RWPE1 (cell line): ENCODE measurements at places on chromosomes 7 and 10.

GRCh38 chr7:30510124-30511075, 5.8 kb upstream of the GGCT start:
- DNase-seq, result peak; percentile 15

DNA sequence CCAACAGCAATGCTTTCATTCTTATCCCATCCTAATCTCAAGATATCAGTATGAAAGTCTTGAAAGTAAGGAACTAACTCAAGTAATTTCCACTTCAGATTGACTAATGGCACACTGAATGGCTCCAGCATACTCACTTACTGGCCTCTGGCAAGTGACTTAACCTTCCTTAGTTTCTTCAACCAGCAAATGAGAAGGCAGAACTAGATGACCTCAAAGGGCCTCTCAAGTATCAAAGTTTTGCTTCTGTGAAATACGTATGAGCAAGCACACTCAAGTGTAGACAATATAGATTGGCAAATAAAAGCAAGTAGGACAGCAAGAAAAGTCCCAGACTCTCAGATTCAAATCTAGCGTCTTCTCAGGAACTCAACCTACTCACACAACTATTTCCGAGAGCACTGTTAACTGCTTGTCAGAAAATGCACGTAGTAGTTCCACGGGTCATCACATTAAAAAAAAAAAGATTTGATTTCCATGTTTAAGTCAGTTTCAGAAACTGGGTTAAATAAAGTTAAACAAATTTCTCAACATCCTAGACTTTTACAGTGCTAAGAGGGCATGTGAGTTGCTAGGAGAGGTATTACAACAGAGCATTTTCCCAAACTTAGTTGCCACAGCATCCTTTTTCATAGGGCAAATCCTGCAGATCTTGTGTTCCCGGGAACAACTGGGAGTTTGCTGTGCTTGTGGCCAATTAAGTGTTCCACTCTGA, 276.9 kb upstream of the KLF14 start:
- DNase-seq, result no peak

GRCh38 chr10:43254881-43255633, 11.8 kb downstream of the RASGEF1A start:
- no peak for DNase-seq

DNA sequence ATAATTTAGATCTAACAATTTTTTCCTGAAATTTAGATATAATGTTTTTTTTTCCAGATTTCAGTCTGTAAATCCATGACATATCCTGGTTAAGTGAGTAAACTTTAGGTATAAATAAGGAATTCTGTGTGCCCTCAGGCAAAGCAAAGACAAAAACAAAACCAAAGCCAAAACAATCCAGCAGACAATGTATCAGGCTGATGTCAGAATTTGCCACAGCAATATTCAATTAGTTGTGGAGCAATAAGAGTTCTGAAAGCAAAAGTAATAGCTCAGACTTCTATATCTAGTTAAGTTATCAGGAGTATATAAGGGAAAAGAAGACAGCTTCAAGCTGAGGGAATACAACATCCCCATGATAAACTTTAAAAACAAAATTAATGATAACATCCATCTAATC, 82.0 kb downstream of the MKX start:
- no peak for DNase-seq

DNA sequence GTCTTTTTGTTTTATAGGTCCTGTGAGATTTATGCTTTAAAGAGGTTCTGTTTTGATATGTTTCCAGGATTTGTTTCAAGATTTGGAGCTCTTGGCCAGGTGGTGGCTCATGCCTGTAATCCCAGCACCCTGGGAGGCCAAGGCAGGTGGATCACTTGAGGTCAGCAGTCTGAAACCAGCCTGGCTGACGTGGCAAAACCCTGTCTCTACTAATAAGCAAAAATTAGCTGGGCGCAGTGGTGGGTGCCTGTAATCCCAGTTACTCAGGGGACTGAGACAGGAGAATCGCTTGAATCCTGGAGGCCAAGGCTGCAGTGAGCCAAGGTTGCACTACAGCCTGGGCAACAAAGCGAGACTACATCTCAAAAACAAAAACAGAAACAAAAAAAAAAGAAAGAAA, 8.3 kb upstream of the HYAL4 start:
- DNase-seq, result no peak

GRCh38 chr7:113831556-113831955, 87.3 kb downstream of the PPP1R3A start:
- DNase-seq, result no peak

GRCh38 chr7:37198906-37199485, 249.7 kb downstream of the ELMO1 start:
- DNase-seq, result peak; percentile 73

DNA sequence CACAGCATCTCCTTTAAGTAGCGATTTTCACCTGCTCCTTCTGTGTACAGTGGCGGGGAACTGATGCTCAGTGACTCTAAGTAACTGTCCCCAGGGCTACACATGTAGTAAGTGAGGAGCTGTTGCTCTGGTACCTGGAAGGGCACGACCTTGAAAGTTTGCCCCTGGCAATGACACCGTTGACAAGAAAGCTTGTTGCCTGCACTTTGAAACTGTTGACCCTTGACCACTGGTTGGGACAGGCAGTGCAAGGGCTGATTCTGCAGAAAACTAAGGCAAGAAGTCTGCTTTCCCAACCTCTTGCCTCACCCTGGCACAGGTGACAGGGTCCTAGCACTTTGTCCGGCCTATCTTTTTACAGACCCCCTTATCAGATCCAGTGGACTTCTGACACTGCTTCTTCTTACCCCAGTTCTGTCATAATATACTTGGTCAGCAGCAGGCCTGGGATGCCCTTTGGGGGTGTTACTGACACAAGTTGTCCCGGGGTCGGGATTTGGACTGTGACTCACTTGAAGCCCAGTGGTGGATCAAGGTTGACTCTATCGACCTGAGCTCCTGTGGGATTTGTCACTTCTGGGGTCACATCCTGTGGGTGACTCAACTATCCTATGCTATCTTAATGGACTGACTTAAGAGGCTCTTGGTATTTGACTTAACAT, 5.8 kb downstream of the ACSL5 start:
- DNase-seq, result no peak

GRCh38 chr7:134910968-134911367, 75.3 kb upstream of the AGBL3 start:
- no peak for DNase-seq

DNA sequence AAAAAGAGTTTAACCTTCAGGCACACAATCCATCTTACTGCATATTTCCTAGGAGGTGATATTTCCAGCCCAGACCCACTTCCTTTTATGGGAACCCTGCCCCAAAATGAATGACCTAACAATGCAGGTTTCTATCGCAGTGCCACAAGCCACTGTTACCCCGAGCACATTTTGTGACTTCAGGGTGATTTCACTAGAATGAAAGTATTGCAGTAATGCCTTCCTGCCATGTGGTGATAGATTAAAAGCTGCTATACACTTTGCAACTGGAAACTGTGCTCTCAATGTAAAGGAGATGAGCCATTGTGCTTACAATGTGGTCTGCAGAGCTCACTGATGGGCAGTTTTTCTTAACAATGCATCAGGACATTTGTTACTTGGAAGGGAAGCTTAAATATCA, 90.5 kb upstream of the RSU1 start:
- no peak for DNase-seq

GRCh38 chr7:28474640-28475039, 62.3 kb downstream of the CREB5 start:
- DNase-seq, result no peak

- DNase-seq, result no peak
These were observed 458.8 kb downstream of the DNAJB6 start for GRCh38 chr7:157795643-157796042.

GRCh38 chr7:15167912-15168311, 265.4 kb upstream of the DGKB start:
- DNase-seq, result no peak

DNA sequence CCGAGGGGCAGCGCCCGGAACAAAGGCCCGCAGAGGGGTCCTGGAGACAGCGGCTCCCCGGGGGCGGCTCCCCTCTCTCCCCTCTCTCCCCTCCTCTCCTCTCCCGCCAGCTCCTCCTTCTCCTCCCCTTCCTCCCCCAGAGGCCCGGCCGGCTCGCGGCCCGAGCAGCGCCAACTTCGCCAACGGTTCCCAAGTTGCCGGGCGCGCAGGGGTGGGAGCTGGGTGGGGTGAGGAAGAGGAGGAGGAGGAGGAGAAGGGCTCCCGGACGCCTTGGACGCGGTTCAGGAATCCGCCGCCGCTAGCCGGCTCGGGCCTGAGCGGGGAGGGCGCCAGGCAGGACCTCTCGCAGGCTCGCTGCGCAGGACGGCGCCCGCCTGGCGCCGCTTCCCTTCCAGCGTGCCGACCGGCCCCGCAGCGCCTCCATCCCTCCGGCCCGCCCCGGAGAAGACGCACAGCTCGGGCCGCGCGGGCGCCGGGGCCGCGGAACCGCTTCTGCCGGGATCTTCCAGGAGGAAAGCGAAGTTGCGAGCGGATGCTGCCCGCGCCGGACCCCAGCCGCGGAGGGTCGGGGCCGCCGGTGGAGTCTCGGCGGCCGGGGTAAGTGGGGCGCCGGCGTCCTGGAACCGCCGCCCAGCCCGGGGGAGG, at the start of gene CHST3:
CHST3 (plus strand) TSS at position 298 of the 645 bp plus-strand sequence. CDS start 41,448 bp downstream, outside the sequence.
- no peak for DNase-seq

GRCh38 chr10:23262928-23263327, 70.8 kb downstream of the PTF1A start:
- no peak for DNase-seq

DNA sequence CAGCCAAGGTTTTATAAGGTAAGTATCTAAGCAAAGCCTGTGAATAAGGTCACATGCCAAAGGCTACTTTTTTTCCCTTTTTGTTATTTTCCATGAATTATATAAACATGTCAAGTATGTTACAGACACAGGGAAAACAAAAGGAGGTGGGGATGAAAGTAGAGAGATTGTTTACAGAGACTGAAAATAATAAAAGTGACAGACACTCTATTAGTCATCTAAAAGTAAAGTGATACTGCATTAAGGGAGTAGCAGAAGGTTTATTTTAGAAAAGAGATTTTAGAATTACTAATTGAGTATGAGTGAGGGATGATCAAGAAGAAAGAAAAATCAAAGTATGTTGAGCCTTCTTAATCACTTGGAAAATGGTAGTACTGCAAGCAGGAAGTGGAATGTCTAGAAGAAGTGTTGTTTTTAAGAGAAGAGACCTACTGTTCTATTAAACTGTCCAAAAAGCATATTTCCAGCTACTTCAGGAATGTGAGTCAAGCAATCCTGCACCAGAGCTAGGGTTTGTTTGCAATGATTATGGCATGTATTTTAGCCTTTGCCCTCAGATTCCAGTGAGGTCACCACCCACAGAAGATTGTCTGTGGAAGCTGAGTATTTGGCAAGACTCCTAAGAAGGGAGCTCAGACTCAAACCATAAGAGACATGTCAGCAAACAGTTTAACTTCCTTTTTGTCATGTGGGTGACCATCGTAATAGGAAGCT, 177.9 kb upstream of the PLXDC2 start:
- DNase-seq, result peak; percentile 26

DNA sequence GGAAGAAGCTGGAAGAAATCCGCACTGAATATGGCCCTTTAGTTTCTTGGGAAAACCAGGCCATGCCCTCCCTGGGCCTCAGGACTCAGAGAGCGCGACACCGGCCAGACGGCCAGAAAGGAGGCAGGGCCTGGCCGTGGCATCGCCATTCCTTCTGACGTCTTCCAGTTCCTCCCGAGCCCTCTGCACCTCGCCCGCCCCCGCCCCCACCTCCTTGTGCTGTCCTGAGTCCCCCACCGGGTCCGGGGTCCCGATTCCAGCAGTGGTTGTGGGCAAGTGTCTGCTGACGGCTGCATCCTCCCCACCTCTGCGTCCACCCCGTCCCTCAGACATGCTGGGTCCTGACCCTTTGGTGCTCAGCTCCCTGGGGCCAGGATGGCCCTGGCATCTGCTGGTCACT, 312.1 kb upstream of the SHH start:
- DNase-seq, result no peak

GRCh38 chr7:298375-298702, 8.4 kb downstream of the FOXL3 start:
- no peak for DNase-seq

- DNase-seq, result no peak
These were observed 151.2 kb upstream of the TNRC18 start for GRCh38 chr7:5574770-5575269.

GRCh38 chr10:127398971-127399365, 150.1 kb upstream of the NPS start:
- no peak for DNase-seq

- DNase-seq, result no peak
These were observed 34.8 kb downstream of the BNIP3 start for GRCh38 chr10:131946880-131947279.

DNA sequence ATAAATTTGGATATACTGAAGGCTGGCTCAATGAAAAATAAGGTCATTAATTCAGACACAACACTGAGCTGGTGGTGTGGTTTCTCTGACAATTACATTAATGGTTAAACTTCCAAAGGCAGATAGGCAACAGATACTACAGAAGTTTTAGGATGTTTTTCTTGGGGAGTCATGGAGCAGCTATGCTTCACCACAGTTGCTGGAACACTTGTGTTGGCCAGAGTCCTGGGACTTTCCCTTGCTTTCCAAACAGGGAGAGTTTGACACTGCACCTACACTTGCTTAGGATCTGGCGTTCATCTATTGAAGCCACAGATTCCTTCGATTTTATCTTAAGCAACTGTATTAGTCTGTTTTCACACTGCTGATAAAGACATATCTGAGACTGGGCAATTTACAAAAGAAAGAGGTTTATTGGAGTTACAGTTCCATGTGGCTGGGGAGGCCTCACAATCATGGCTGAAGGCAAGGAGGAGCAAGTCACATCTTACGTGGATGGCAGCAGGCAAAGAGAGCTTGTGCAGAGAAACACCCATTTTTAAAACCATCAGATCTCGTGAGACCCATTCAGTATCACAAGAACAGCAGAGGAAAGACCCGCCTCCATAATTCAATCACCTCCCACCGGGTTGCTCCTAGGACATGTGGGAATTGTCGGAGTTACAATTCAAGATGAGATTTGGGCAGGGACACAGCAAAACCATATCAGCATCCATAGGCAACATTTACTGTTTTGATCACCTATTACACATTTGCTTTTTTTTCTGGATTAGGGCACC, 27.8 kb upstream of the TMEM178B start:
- DNase-seq, result no peak

DNA sequence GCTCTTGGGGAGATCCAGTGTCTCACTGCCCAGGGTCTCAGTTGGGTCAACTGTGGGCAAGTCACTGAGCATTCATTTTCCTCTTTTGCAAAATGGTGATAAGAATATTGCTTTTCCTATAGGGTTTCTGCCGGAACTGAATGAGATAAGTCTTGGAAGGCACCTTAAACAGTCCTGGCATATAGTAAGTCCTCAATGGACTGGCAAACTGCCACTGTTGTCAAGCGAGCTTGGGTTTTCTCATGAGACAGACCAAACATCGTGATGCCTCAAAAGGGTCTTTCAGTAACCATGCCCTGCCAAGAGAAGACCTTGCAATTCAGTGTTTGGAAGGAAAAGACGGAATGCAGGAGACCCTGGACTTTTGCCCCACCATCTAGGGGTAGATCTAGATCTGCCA, 251.5 kb downstream of the WDR11 start:
- DNase-seq, result no peak

DNA sequence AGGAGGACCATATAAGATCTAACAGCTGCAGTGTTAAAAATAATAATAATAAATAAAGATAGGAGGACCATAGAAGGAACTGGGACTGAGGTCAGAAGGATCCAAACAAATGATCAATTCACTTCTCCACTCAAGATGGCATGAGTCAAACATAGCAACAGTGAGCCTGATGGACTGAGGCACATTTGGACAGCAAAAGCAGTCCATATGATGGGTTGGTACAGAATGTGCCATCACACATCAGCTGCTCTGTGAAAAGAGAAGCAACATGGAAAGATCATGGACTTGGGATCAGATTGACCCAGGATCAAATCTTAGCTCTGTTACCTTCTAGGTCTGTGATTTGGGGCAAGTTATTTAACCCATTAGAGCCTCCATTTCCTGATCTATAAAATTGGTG, 188.9 kb upstream of the KMT2E start:
- DNase-seq, result no peak

- no peak for DNase-seq
These were observed 19.3 kb upstream of the TSPAN13 start for GRCh38 chr7:16734148-16734726.
